ENCODE measurements at places on chromosomes 16 and 17.
A peak's percentile ranks its signal among the peaks of the same experiment; 100 is the strongest.

DNA sequence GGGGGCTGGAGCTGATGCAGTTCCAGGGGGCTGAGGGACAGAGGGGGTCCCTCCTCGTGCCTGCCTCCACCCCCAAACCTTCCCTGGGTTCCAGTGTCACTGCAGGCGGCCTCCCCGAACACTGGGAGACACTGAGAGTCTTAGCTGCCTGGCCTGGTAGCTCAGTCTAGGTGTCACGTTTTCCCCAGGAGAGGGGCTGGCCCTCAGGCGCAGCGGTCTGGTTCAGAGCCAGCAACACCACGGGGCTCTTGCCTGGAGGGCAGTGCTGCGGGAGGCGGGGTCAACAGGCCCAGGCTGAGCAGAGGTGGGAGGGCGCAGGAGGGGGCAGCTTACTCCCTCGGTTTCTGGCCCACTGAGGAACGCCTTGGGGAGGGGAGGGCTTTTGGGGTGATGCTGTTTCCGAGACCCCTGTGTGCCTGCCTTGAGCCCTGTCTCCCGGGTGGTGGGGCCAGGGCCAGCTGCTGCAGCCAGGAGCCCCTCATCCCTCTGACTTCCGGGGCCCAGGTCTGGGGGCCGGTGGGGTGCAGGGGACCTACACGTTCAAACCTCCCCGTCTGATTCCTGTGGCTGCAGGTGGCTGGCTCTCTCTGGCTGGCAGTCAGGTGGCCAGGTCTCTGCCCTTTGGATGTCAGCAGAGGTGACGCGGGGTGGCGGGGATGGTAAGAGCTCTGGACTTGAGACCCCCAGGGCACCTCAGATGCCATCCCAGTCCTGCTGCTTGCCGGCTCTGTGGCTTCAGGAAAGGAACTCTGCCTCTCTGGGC, 89.3 kb upstream of the GSE1 start:
- peak; percentile 44 for DNase-seq

GRCh38 chr17:80287038-80287437, 26.4 kb downstream of the RNF213 start:
- DNase-seq, result no peak

DNA sequence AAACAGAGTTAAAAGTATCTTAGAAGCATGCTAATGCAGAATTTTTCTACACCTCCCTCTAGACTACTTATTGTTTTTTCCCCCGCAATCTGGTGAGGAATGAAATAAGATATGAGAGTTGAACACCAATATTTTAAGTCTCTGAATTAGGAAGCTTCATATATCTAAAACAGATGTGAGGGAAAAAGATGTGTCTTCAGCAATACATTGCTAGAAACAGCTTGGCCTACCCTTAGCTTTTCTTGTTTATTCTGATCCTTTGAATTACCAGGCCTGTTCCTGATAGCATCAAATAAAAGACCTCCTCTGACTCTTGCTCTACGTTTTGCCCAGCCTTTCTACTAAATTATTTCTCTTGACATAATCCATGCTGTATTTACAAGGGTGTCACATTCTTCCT, 221.8 kb downstream of the CDH11 start:
- DNase-seq, result no peak

- no peak for DNase-seq
These were observed 44.1 kb upstream of the MARCHF10 start for GRCh38 chr17:62852195-62852594.

DNA sequence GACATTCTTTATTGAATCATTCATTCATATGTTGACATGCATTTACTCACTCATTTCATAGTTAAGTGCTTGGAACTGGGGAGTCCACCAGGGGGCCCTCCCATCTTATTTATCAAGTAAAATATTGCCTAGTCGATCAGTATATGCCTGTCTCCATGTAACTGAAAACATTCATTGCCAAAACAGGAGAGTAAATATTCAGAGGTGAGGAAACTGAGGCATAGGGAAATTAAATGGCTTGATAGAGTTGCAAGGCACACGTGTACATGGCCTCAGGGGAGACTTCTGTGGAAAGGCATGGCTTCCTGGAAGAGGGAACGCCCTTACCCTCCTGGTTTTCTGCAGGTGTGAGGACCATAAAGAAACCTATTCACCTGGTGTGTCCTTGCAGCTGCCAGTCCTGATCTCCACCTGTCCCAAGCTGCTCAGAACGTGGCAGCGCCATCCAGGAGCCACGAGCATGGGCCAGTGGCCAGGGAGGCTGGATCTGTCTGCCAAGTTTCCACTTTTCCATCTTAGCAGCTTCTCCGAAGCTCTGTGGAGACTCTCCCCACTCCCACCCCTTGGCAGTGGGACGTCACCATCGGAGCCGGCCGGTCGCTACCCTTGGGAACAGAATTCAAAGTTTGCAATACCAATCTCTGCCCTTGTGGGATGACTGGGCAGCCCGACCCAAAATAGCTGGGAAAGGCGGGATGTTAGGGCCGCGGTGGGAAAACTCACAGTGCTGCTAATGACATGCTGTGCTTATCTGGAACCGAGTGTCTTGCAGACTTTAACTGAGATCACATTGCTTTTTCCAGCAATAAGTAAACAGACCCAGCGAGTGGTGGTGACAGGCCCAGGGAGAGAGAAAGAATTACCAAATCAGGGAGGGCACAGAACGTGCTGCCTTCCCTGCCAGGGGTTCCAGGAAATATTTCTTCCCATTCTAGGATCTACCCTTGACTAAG, 4.1 kb upstream of the C1QTNF1 start:
- peak; percentile 66 for DNase-seq

DNA sequence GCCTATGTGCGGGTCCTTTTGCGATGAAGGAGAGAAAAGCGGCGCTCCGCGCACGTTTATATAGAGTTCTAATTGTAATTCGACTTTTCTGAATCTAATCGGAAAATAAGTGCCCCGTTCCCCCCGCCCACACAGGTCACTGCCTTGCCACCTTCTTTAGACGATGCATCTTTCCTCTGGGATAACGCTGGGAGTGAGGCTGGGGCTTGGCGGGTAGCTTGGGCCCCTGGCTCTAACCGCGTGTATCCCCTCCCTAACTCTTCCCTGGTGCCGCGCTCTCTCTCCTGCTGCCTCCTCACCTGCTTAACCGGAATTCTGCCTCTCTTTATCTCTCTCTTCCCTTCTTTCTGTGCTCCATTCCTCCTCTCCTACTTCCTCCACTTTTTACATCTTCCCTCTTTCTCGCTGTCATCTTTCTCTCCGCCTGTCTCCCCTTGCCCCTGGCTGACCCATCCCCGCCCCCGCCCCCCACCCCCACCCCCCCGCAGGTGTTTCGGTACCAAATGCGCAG, 2.6 kb downstream of the LHX1 start:
- DNase-seq, result no peak

DNA sequence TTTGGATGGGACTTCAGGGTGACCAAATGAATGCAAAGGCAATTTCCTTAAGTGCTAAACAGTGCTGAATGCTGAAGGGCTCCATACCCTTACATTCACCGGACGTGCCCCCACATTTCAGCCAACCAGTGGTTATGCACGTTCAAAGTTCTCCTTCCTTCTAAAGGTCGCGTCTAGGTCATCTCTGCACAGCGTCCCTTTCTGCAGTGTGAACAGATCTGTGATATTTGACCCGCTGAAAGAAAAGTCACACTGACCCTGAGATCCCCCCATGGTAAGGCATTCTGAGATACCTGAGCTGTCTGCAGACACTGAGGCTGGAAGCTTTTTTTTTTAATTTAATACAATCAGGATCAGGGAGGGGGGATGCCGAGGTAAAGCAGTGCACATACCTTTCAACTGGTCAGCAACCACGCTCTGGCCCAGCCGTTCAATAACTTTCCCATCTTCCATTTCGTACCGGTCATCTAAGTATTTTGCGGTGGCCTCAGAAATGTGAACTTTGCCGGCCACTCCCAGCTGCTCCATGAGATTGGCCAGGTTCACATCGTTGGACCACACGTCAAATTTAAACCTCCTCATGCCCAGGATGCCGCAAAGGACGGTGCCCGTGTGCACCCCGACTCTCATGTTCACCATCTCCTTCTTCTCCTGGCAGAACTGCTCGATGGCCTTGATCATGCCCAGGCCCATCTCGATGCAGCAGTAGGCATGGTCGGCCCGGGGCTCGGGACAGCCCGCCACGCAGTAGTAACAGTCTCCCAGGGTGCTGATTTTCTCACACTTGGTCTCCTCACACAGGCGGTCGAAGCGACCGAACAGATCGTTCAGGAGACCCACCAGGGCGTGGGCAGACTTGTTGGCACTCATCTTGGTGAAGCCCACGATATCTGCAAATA, 2.6 kb downstream of the ADCY9 start:
- peak; percentile 53 for DNase-seq

DNA sequence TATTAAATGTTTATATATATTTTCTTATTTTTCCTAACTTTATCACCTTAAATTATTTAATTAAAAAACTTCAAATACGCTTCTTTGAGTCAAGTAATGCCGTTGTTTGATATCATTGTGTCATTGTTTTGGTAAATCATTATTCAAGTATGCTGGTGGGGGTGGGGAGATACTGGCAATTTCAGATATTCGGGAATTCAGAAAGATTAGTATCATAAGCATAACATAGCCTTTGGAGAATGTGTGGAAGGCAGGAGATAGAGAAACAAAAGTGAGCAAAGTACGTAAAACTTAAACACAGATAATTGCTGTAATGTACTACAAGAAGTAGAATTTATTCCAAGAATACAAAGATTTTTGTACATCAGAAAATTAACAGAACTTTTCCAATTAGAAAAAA, 49.8 kb downstream of the TANC2 start:
- DNase-seq, result no peak

DNA sequence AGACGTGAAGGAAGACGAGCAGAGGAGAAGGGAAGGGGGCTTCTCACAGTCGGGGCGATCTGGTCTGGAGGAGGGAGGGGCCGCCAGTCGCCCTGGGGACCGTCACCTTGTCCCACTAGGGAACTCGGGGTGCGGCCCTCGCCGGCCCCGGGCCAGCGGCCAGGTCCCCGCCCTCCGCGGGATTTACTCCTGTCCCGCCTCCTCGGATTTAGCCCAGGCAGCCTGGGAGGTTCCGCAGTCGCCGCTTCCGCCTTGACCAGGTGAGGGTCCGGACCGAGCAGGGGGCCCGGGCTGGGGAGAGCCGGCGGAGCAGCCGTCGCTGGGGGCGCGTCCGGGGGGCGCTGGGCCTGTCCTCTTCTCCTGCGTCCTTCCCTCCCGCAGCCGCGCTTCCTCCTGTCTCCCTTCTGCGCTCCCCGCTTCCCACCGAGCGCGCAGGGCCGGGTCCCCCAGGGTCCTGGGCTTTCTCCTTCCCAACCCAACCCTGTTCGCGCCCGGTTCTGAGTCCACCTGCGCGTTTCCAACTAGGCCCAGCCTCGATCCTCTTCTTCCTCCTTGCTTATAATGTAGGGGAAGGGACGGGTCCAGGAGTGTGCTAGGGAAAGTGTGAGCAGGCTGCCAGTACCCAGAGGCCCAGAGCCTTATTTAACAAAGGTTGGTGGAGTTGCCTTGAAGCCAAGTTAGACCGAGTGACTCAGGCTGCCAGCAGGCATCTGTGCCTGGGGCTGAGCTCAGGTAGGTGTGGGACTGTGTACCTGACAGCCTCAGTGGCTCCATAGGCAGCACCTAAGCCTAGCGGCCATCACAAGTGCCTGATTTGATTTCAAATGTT, at the start of gene TNK1:
TNK1 (plus strand) TSS at position 235 of the 829 bp plus-strand sequence. CDS start 1,838 bp downstream, outside the sequence.
- DNase-seq, result no peak

DNA sequence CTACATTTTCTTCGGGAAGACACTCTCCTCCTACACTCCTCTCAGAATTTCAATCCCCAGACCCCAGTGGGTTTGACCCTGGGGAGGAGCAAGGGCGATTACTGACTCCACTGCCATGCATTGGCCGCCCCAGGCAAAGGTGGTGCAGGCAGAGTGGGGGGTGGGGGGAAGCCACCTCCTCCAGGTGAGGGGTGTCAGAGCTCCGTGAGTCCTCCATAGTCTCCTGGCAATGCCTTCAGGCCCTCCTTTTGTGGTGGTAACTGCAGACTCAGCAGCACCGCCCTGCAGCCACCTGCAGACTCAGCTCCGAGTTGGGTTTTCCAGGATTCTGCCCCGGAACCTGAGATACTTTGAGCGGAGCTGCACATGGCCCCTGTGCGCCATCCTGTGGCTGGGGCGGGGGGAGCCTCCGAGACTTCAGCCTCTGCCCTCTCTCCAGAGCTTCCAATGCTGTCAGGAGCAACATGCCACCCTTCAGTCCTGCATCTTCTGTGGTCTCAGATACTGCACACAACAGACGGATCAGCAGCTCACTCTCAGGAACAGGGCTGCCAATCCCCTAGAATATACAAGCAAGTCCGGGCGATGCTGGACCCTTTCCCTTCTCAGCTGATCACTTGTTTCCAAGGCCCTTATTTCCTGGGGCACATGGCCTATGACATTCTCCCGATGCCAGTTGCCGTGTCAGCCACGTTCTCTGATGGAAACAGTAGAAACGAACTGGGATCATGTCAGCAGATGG, 2.4 kb upstream of the SLC47A2 start:
- peak; percentile 22 for DNase-seq

DNA sequence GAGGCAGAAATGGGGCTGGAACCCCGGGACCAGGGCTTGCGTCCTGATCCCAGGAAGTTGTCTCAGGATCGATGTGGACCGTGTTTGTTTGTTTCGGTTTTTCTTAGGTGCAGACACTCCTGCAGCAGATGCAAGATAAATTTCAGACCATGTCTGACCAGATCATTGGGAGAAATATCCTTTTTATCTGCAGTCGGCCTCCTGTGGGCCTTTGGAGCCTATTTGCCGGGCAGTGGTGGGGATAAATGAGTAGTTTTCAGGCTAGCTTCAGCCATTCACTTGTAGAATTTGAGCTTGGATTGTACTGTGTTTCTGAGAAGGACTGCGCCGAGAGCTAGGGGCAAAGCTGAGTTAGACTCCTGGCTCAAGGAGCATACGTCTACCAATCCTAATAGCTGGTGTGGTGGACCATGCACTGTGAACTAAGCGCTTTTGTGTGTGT, 816 bp downstream of the HSBP1 start:
- no peak for DNase-seq

GRCh38 chr17:56897646-56898424, 16.0 kb downstream of the TRIM25 start:
- no peak for DNase-seq

GRCh38 chr16:56354746-56355145, 70.6 kb downstream of the AMFR start:
- DNase-seq, result no peak

GRCh38 chr17:4161192-4161966, 18.4 kb downstream of the CYB5D2 start:
- DNase-seq, result peak; percentile 73

- no peak for DNase-seq
These were observed 4.3 kb downstream of the NEUROD2 start for GRCh38 chr17:39603304-39604016.

GRCh38 chr17:58136669-58137279, 11.4 kb upstream of the OR4D1 start:
- no peak for DNase-seq

DNA sequence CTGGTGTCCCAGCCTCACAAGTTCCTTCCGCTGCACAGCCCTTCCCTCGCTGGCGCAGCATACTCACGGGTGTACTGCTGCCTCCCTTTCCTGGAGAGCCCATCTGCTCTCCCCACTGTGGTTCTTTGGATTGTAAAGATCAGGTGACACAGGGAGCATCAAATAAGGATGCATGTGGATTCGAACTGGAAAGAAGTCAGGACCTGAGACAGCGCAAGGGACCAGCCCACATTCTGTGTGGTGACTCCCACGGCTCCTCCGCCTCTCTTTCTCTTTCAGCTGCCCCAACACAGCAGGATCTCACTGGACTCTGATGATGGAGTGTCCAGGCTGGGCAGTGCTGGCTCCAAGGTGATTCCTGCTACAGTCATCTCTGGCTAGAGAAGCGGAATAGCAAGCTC, 8.1 kb downstream of the LDAF1 start:
- DNase-seq, result peak; percentile 27

Measured in NB4 (cell line).